Natural killer cell treated with Interleukin-12 subunit alpha and Interleukin-12 subunit beta and Interleukin-15 and Interleukin-18, amount 100 ng/mL, for 72 hours (primary cell): ENCODE measurements at places on chromosomes 3 and 15. TPM values are rescaled to one million over a fixed set of nuclear protein-coding genes. Genes with fewer than 3 reads are reported as not detected.

DNA sequence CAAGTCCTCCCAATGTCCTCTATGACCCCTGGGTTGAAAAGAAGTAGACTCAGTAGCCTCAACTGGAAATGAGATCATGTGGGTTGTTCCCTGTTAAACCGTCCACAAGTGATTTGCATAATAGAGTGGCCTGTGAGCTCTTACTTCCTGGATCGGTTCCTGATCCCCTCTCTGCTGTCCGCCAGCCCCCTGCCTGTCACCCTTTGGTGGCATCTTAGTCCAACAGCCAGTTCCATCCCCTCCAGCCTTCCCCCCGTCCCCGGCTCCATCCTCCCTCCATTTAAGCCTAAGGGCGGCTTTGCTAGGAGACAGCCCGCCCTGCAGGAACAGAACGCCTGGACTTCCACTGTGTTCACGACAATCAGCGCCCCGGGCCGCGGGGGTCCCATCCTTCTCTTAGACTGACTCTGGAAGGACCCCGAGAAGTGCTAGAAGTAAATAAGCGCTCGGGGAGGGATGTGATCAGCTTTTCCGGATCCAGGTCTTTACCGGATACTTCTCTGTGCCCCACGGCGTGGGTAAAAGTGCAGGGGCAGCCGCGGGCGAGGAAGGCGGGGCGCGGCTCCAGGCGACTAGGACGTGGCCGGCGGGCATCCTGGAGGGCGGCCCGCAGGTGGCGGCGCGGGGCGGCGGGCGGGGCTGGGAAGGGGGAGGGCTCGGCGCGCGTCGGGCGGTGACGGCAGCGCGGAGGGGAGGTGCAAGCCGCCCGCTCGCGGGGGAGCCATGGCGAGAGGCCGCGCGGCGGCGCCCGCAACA, 51.2 kb upstream of the ULK4 start:
- peak; percentile 82 for DNase-seq

DNA sequence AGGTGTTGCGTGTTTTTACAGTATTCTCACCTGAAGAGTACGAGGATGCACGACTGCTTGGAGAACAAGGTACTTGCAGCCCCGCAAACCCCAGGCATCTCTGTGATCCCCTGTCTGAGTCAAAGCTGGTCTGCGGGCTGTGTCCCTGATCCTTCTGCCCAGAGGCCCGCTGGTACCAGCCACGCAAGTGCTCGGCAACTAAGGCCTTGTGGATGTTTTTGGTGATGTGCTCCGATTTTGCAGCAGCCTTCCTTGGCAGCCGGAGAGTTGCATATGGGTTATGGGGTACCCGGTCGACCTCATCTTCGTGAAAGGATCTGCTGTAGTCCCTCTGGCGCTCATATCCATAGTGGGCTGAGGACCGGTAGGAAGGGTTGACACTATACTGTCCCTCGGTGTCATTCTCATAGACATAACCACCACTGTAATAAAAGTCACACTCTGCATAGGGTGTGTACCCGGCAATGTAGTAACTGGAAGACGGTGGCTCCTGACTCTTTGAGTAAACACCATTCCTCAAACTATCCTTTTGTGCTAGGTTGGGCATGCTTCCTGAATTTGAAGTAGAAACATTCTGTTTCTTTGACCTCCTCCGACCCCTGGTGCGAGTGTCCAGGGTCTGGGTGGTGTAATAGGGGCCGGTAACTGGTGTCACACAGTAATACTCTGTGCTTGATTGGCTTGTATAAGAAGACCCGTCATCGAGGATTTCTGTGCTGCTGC, 58.6 kb upstream of the LMOD3 start:
- no peak for DNase-seq

DNA sequence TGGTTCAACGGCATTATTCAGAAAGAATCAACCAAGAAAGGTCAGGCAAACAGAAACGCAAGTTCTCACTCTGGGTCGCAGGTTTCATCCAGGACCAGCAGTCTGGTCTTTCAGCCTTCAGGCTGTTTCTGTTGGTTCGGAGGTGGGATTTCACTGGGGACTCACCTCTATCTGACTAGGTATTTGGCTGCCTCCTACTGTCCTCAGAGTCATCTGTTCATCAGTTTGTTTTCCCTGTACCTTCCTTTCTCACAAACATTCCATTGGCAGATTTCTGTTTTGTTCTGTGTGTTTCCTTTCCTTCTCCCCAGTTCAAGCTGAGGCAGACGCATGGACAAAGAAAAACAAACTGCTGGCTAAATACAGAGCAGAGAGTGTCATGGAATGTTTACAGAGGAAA, 1046.6 kb upstream of the CFAP20DC start:
- no peak for DNase-seq

- DNase-seq: no peak
These were observed 47.5 kb downstream of the UBP1 start for GRCh38 chr3:33392703-33393125.

SCN11A gene
- 0.05 TPM for total RNA-seq

DNA sequence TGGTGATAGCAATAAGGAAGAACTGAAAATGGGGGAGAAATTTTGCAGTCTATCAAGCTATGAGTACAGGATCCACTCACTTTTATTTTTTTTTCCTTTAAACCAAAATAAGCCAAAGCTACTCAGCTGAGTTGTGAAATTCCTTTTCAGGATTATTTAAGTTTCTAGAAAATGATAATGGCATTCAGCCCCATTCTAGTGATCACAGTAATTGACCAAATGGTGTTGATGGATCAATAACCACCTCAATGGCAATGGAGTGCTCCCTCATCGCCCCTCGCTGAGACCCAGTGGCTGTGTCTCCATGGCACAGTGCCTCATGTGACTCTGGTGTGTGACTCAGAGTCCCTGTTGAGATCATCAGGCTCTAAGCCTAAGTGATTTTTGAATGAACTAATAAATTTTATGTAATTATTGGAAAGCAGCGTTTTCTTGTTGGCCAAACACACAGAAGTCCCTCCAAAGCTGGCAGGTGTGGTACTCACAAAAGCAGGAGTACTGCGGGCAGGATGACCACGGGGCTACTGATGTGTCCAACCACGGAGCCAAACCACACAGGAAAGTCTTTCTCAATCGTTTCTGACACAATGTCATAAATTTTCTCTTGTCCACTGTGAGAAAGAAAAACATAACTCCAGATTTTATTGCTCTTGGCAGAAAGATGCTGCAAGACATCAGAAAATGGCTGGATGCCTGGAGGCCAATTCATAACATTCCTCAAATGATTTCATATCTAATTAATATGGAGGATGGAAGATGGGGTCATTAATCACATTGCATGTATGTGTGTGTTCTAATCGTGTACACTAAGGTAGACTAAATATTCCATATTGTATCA, 14.4 kb upstream of the STARD5 start:
- DNase-seq: no peak

GRCh38 chr3:193827871-193828270, 234.9 kb downstream of the OPA1 start:
- DNase-seq: no peak

- no peak for DNase-seq
These were observed 27.3 kb downstream of the CCDC33 start for GRCh38 chr15:74263466-74263865.

DNA sequence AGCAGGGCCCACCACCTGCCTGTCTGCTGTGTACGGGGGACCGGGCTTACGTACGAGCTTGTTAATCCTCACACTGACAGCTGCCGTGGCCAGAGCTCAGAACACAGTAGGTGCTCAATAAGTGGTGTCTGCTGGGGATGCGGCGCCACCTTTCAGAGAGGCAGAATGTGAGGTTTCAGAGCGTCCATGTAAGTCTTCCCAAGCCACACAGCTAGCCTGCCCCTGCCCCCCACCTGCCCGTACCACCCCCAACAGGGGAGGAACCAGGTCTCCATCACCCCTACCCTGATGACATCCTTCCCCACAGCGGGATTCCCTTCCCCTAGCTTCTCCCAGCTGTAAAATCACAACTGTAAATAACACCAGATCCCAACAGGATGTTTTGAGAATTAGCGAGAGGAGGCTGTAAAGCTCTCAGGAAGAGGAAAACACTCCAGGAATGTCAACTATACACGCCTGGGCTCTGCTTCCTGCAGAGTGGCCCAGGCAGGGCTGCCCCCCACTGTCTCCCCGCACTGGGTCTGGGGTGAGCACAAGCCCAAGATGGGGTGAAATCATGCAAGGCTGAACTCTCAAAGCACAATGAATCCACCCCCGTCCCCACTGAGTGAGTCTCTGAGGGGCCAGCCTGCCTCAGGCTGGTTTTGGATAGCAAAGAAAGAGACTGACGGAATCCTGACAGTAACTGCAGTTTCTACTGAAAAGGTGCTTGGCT, 250.1 kb upstream of the LYSMD4 start:
- peak; percentile 56 for DNase-seq

- no peak for DNase-seq
These were observed 183.7 kb downstream of the DPH6 start for GRCh38 chr15:35362195-35362829.

GRCh38 chr3:69739204-69740102, at the start of gene MITF:
Gene MITF, plus strand, starts transcription at chr3:69739464. Its CDS starts 134 bp downstream, at chr3:69739598.
- DNase-seq: peak; percentile 65

GRCh38 chr3:72097053-72097452, 312.1 kb upstream of the PROK2 start:
- no peak for DNase-seq

- no peak for DNase-seq
These were observed 33.8 kb downstream of the SLCO3A1 start for GRCh38 chr15:91887321-91887720.

DUOXA2 gene
- total RNA-seq: 1.6 TPM

DNA sequence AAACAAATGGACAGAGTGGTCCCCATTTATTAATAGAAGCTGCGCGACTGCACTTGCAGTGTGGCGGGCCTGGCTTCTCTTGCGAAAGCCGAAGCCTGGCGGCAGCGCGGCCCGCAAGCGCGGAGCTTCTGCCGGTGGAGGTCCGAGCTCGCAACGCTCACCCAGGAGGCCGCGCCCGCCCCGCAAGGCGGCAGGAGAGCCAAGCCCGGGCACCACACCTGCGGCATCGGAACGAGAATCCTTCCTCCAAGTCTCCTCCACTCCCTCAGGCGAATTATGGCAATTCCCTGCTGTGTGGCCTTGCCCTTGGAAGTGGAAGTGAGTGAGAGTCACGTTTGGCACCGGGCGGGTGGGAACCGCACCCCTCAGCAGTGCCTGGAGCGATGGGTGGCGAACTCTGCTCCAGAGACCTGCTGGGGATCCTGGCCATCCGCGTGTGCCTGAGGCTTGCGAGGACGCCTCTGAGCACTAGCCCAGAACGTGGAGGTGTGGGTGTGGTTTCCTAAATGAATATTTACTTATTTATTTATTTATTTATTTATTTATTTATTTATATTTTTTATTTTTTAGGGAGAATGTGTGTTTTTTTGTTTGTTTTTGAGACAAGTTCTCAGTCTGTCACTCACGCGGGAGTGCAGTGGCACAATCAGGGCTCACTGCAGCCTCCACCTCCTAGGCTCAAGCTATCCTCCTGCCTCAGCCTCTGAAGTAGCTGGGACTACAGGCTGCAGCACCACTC, 133.7 kb upstream of the UBE2E1 start:
- DNase-seq: no peak

GRCh38 chr3:161103776-161104385, 1.3 kb downstream of the B3GALNT1 start:
- DNase-seq: no peak

CMTM8 gene
- 0.36 TPM for total RNA-seq

- DNase-seq: no peak
These were observed 36.4 kb downstream of the MECOM start for GRCh38 chr3:169627073-169627472.

DNA sequence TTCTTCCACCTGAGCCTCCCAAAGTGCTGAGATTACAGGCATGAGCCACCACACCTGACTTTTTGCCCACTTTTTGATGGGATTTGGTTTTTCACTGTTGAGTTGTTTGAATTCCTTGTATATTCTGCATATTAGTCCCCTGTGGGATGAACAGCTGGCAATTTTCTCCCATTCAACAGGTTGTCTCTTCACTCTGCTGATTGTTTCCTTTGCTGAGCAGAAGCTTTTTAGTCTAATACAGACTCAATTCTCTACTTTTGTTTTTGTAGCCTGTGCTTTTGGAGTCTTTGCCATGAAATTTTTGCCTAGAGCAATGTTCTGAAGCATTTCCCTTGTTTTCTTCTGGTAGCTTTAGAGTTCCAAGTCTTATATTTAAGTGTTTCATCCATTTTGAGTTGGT, 62.7 kb upstream of the MFGE8 start:
- DNase-seq: no peak

- DNase-seq: no peak
These were observed 492.8 kb upstream of the PROK2 start for GRCh38 chr3:72277710-72278109.

GRCh38 chr15:92097474-92098178, 244.1 kb downstream of the SLCO3A1 start:
- DNase-seq: peak; percentile 71

DNA sequence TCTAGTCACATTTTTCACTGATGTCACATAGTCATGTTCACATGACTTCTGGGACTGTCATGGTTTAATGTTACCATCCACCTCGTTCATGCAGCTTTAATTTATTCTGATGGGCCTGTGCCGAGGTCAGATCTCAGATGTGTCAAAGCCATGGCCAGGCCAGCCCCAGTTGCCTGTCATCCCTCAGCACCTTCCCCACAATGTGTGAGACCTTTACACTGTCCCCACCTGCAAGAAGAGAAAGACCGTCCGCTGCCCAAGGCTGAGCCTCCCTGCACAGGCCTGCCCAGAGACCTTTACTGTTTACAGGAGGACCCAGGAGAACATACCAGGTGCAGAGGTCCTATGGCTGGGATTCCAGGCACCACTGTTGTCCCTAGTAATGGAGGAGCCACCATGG, 12.8 kb upstream of the KLF15 start:
- no peak for DNase-seq

GRCh38 chr3:15810702-15811101, 12.9 kb upstream of the ANKRD28 start:
- DNase-seq: no peak

GRCh38 chr15:20355256-20355868, 186.2 kb downstream of the GOLGA6L6 start:
- no peak for DNase-seq

DNA sequence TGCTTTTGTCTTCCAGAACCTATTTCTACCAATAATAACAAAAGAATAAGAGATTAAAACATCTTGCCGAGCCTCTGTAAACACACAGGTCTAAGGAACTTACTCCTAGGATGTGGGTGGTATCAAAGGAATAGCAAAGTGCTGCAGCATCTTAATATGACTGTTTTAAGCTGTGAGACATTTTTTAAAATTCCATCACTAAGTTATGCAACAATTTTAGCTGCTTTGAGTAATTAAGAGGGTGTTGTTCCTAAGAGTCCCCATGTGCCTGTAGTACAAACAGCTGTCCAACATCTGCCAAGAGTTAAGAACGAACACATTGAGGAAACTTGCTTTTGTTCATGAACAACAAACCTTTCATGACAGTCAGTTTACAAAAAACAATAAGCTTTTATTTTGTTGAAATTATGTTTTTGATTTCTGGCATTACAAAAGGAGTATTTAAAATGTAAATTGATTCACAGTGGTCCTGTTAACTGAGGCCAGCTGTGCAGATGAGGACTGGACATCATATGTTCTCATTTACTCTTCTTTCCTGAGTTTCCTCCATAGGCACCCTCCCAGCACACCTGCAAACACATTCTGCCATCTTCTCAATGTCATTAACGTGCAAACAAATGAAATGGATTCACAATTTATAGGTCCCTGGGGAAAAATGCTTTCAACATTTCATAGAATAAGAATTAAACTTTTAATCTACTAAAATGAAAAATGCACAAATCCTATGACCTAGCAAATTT, 337.3 kb upstream of the ARHGEF26 start:
- DNase-seq: no peak
